ENCODE measurements at places on chromosomes 3 and 15.
A peak's percentile ranks its signal among the peaks of the same experiment; 100 is the strongest.

DNA sequence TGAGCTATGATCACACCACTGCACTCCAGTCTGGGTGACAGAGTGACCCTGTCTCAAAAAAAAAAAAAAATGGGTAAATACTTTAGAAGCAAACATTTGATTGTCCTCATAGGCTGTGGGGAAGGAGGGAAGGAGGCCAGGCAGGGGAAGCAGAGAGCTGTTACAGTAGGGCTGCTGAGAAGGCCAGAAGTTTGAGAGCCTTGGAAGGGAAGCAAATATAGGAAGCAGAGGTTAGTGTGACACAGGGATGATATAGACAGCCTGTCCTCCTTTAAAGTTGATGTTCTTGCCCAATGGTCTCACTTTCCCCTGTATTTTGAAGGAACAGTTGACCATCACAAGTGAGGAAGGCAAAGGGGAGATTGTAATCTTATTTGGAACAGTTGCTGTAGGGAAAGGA is 5.3 kb upstream of the ALPK3 start:
- no peak for DNase-seq

GRCh38 chr3:110327870-110328269 is 743.7 kb upstream of the NECTIN3 start:
- no peak for DNase-seq

DNA sequence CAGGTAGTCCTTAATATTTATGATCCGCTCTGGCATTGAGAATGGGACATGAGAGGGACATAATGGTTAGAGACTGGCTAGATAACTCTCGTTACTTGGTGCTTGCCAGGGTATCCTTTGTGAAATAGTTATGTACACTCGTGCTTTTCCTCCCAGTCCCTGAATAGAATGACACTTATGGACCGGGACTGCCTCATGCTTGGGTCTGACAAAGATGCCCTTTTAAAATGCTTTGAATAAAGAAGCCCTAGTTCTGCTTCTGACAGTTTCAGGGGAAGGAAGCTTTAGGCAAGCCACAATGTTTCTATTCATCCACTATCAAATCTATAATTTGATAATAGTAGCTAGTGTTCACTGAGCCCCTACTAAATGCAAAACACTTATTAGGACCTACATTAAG is 29.4 kb downstream of the POLR2M start:
- DNase-seq: no peak

DNA sequence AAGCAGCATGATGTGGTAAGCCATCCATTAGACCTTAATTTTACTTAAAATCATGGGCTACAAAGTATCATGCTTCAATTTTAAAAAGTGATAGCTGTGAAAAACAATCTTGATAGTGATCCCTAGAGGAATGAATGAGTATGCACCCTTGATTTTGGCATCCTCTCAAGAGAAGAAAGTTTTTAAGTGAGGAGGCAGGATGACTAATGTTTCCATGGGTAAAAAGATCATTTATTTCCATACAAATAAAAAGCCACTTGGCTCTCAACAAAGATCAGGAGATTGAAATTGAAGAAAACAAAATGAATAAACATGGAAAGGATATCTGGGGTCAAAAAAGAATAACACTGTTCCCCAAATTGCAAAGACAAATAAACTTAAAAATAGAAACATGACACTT is 305.4 kb downstream of the MEX3B start:
- no peak for DNase-seq

DNA sequence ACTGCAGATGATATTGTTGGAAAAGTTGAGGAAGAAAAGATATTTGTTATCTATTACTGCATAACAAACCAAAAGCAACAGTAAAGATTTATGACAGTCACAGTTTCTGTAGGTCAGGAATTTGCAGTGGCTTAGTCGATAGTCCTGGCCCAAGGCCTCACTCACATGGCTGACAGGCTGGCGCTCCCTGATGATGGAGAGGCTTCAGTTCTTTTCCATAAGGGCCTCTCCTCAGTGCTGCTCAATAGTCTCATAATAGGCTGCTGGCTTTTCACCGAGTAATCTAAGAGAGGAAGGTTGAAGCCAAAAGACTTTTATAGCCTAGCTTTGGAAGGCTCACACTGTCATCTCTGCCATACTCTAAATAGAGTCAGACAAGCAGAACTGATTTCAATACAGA is 17.7 kb downstream of the IREB2 start:
- no peak for DNase-seq

DNA sequence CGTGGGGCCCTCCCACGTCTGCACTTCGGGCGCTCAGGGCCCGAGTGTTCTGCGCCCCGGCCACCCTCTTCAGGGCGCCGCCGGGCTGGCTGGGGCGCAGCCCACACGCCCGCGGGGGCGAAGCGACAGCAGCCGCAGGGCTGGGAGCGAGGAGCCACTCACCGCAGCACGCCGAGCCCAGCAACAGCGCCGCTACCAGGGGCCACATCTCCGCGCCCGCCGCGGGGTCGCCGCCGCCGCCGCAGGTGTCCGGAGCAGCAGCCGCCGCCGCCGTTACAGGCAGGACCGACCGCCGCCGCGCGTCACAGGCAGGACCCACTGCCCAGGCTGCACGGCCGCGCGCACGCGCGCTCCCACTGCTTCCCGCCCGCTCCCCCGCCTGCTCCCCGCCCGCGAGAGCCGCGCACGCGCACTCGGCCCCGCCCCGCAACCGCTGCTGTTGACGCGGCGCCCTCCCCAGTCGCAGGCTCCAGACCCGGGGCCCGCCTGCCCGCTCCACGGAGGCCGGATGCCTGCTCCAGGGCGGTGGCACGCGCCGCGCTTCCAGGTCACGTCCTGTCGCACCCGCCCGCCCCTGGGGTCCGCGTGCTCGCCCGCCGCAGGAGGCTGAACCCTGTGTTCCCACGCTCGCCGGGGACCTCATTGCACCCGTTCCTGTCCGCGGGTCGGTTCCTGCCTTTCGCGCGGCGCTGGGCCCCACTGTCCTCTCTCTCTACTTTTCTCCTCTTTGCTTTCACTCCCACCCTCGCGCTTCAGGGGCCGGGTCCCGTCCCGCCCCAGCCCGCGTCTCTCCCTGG is at the start of gene CD47:
Gene CD47, minus strand, starts transcription at position 331 of the 797 bp plus-strand sequence. Its CDS starts 123 bp downstream, at position 208.
- peak; percentile 97 for DNase-seq

- no peak for DNase-seq
Observed at GRCh38 chr3:59481776-59482400, 432.1 kb upstream of the CFAP20DC start.

GRCh38 chr3:17143893-17144664 is 259.3 kb downstream of the PLCL2 start:
- no peak for DNase-seq

DNA sequence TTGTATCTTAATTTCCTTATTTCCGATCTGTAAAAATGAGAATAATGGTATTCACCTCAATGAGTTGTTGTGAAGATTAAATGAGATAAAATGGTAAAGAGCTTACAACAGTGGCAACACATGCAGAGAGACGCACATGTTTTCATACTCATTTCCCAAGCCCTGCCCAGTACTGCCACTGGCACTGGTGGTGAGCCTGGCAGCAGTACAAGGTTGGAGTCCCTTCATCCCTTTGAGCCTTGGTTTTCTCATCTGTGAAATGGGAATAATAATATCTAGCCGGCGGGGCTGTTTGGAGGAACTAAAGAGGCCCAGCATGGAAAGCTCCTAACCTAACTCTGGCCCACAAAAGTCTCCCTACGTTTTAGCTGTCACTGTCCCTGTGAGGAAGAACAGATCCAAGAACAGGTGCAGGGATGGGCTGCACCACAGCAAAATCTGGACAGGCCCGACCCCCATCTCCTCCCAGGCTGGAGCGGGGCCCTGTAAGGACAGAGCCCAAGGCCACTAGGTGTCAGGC is 866 bp upstream of the CD276 start:
- DNase-seq: no peak

GRCh38 chr15:45551676-45552075 is 29.1 kb upstream of the SLC30A4 start:
- DNase-seq: no peak
